ENCODE measurements at places on chromosomes 4 and X. TPM values are rescaled to one million over a fixed set of nuclear protein-coding genes. Genes with fewer than 3 reads are reported as not detected.

GRCh38 chrX:20529711-20530110 is 263.0 kb upstream of the RPS6KA3 start:
- DNase-seq = no peak

NOX1 gene
- total RNA-seq = not detected

- DNase-seq = no peak
Observed at GRCh38 chr4:153151535-153152455, 52.4 kb upstream of the TRIM2 start.

- no peak for DNase-seq
Observed at GRCh38 chrX:21503593-21503992, 129.4 kb downstream of the CNKSR2 start.

- no peak for DNase-seq
Observed at GRCh38 chr4:185190306-185190856, 13.4 kb downstream of the CFAP97 start.

OTC gene
- 94.6 TPM for total RNA-seq

JAKMIP1 gene
- not detected for total RNA-seq

- no peak for DNase-seq
Observed at GRCh38 chr4:76035799-76036380, at the start of gene CXCL11. CXCL11 (minus strand) TSS chr4:76036070; CDS start chr4:76035987, 83 bp downstream.

GRCh38 chr4:171239196-171239595 is 574.0 kb upstream of the GALNTL6 start:
- DNase-seq = no peak

GRCh38 chr4:155881555-155881954 is 15.5 kb upstream of the ASIC5 start:
- peak; percentile 63 for DNase-seq

Measured in left lobe of liver (tissue), 2 donors.